Tibial artery (tissue), 4 donors: ENCODE measurements at places on chromosomes 7 and 10.

- DNase-seq, result no peak
Observed at GRCh38 chr10:61068471-61068870, 124.5 kb upstream of the RHOBTB1 start.

GRCh38 chr10:14579405-14579804, 195.3 kb downstream of the FAM107B start:
- DNase-seq, result no peak

DNA sequence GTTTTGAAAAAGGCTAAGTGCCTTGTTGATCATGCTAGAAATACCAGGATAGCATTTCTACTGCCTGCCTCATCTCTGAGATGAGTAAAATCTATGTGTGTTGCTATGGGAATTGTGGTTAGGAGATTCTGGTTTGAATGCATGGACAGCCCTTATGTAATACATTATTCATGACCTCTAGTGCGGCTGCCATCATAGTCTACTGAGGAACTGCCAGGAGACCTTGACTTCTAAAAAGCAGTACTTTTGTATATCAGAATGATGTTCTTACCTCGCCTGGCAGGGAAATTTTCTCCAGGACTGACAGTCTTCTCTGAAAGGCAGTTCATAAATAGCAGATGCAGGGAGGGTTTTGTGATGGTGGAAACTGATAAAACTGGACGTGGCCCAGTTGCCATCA, 248.5 kb downstream of the NSUN6 start:
- no peak for DNase-seq

GRCh38 chr7:138030679-138031351, 28.9 kb upstream of the CREB3L2 start:
- no peak for DNase-seq

DNA sequence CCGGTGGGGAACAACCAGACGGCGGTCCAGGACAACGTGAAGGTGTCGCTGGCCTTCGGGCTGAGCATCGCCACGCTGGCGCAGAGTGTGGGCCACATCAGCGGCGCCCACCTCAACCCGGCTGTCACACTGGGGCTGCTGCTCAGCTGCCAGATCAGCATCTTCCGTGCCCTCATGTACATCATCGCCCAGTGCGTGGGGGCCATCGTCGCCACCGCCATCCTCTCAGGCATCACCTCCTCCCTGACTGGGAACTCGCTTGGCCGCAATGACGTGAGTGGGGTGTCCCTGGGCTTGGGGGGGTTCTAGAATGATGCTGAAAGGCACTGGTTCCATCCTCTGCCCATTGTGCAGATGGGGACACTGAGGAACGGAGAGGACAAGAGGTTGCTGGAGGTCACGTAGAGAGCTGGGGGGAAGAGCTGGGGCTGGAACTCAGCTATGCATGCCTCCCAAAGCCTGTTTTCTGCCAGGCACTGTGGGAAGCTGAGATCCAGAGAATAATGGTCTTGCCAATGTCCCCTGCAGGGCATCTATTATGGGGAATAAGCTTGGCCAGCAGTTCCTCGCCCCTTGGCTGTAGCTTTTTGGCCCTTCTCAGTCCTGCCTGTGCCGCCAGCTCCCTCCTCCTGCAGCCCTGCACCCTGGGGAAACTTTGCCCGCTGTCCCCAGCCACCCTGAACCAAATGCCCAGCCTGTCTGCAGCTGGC, 523 bp downstream of the AQP1 start:
- DNase-seq, result no peak
